H54 (cell line): ENCODE measurements at places on chromosomes 7 and 10.

DNA sequence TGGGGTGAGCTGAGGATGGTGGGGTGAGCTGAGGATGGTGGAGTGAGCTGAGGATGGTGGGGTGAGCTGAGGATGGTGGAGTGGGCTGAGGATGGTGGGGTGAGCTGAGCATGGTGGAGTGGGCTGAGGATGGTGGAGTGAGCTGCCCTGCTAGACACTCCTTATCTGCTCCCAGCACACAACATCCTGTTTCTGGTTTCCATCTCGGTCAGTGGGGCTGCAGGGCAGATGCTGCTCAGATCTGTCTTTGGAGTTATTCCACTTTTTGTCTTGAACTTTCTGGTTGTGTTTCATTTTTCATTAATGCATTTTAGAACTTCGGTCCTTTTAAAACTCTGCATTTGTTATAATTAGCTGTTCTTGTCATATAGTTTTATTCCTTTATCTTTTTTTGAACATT is 67.9 kb upstream of the ANTXRL start:
- DNase-seq: no peak

DNA sequence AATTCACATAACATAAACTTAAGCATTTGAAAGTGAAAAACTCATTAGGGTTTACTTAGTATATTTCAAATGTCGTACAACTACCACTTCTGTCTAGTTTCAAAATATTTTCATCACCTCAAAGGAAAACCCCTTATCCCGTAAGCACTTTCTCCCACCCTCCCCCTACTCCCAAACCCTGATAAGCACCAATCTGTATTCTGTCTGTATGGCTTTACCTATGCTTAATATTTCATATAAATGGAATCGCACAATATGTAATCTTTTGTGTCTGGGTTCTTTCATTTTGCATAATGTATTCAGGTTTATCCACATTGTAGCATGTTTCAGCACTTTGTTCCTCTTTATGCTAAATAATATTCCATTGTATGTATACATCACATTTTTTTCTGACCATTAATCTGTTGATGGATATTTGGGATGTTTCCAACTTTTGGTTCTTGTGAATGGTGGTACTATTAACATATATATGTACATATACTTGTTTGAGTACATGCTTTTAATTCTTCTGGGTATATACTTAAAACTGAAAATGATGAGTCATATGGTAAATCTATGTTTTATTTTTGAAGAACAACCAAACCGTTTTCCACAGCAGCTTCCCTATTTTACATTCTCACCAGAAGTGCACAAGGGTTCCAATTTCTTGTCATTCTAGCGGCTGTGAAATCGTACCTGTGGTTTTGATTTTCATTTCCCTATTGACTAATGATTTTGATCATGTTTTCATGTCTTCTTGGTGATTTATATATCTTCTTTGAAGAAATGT is 6.2 kb upstream of the STARD3NL start:
- no peak for DNase-seq

GRCh38 chr7:44998153-44998871 is 1.7 kb upstream of the CCM2 start:
- no peak for DNase-seq

- DNase-seq: no peak
Observed at GRCh38 chr10:24668247-24668646, 55.4 kb downstream of the ARHGAP21 start.
